Cardiac muscle cell (in vitro differentiated cells and primary cell): ENCODE measurements at places on chromosomes 4 and X. TPM values are rescaled to one million over a fixed set of nuclear protein-coding genes. Genes with fewer than 3 reads are reported as not detected.

The SMPX gene
- polyA plus RNA-seq: 633 and 1,072 TPM in 2 replicates

The SLC16A2 gene
- polyA plus RNA-seq: 8.7 and 11.8 TPM in 2 replicates

The GPR82 gene
- 0.11 and 0.40 TPM in 2 replicates for polyA plus RNA-seq

The ZNF718 gene
- 11.1 and 12.6 TPM in 2 replicates for polyA plus RNA-seq
